DMS153 (cell line): ENCODE measurements at places on chromosomes 13 and 19.

GRCh38 chr13:45519493-45519892 lies 54.8 kb downstream of the COG3 start:
- DNase-seq = no peak

GRCh38 chr19:54281007-54281728 lies at the start of gene LILRB2:
LILRB2 (minus strand) TSS chr19:54281110; CDS start chr19:54280496, 614 bp downstream.
- DNase-seq = no peak

DNA sequence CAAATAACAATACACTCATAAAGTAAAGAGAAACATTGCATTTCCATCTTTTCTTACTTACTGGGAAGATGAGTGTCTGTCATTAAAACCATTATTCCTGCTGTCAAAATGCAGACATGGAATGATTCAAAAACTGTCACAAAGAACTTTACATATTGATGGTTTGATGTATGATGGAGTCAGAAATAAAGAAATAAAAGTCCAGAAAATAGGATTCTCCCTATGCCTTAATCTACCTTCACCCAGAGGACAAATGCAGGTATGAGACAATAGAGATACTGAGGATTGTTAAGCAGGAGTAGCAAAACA lies 656.1 kb downstream of the TBC1D4 start:
- no peak for DNase-seq

DNA sequence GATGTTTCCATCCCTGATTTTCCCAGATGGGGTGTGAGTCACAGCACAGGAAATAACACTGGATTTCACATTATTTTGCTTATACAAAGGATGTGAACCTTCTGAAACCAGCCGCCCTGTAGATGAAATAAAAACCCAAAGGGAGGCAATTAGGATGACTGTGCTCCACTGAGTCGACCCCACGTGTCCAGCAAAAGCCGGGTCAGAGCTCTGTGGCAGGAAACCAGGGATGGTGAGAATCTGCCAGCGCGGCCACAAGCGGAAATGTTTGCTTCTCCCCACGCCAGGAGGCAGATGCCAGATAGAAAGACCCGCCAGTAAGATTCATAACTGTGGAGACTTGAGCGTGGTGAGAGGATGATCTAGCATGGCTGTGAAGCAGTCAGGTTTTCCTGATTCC lies 764.4 kb downstream of the LIG4 start:
- DNase-seq = no peak

DNA sequence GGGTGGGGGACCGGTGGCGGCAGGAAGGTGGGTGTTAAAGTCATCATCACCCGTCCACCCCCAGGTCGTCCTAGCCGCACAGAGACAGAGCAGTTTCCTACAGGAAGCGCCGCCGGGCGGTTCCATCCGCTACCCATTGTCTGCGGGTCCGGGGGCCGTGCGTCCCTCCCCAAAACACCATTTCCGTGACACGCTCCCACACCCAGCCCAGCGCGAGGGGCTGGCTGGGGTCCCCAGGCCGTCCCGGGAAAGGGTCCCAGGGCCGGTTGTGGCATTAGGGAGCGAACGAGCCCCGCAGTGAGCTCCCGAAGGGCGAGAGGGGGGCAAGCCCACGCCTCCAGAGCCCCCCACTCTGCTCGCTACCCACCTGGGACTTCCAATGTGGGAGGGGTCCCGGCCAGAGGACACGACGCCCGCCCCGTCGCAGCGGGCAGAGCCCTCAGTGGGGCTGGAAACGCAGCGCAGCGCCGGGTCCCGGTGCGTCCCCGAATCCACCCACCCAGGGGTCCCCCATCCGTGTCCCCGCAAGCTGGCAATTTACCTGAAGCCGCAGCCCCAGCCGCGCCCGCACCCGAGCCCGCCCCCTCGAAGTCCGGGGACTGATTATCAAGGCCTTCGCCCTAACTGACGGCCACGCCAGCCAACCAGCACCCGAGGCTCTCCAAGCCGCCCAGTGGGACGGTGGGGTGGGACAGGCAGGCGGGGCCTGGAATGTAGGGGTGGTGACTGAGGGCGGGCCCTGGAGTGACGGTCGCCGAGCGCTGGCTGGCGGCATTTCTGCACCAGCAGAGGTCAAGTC lies at the start of gene KANK3:
Gene KANK3, minus strand, starts transcription at position 579 of the 799 bp plus-strand sequence. CDS start 5,434 bp downstream, outside the sequence.
- DNase-seq = peak; percentile 85

DNA sequence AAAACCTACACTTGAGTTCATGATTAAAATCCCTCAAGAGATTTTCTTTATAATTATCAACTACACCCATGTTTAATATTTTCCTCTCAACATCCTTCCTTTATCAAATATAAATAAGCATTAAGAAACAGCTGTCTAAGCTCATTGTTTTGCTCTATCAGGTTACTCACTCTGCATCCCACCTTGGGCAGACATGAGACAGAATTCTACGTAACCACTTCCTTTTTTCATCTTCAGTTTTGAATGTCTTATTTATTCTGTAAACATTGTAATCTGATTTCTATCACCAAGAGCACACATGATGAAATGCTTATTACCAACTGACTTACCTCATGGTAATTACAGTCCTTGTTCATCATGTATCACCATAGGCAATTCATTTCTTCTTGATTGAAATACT lies 1256.6 kb upstream of the ATXN8OS start:
- DNase-seq = peak; percentile 24
